Activated T-cell treated with anti-CD3 and anti-CD28 coated beads for 4 hours (primary cell): ENCODE measurements at places on chromosomes 7 and 10.

DNA sequence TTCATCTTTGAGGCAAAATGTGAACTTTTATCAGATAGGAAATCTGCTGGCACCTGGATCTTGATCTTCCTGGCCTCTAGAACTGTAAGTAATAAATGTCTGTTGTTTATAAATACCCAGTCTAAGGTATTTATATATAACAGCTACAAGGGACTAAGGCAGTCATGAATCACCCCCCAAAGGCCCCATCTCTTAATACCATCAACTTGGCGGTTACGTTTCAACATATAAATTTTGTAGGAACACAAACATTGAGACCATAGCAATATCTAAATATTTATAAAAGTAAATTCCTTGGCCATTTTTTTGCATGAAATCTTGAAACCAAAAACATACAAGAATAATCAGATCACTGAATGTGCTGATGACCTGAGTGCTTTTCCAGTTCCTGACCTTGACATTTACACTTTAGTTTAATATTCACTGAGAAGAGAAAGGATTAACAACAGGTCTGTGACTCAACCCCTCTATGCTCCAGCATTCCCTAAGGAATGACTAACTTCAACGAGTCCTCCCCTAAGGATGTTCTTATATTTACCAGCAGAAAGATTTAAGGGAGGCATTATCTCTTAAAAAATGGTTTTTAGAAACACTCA, 1438.5 kb upstream of the CELF2 start:
- no peak for DNase-seq

DNA sequence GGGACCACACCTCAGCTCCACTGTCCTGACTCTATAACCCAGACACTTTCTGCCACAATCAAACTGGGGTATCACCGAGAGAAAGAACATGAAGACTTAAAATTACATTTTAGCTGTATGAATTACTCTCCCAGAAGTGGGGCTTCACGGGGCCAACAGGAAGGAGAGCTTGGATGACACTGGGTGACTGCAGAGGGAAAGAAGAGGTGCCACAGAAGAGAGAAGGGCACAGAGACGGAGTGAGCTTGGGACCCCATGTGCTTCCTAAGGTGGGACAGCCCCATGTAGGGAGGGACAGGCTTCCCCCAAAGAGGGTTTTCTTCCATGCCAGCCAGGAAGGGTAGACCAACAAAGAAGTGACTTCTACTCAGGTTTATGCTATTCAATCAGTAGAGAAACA, 162.0 kb upstream of the RHEB start:
- no peak for DNase-seq

DNA sequence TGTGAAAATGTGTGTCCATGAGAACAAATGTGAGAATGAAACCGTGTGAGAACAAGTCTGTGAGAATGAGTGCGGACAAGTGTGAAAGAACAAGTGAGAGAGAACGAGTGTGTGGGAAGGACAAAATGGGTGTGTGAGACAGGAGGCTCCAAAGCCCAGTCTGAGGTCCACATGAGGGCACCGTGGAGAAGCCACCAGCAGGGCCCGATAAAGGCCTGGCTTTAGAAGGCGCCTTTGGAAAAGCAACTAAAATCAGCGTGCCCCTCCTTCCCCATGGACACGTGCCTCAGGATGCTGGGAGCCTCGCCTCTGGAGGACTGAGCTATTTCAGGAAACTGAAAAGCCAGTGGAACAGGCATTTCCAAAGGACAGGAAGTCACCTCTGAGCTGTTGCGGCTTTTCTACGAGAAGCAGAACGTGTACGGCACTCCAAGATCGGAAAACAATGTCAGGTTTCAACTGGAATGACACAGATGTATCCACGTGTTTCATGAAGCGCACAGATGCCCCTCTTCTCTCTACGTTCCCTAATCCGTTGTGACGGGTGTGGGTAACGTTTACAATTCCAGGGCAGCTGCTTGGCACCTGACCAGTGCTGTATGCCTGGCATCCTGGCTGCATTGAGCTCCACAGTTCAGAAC, 46.4 kb downstream of the ESYT2 start:
- DNase-seq: no peak

GRCh38 chr10:91617072-91617609, 15.7 kb downstream of the PPP1R3C start:
- no peak for DNase-seq

GRCh38 chr10:12391206-12391605, 41.9 kb downstream of the CAMK1D start:
- DNase-seq: no peak

- DNase-seq: no peak
Observed at GRCh38 chr7:88165697-88166096, 54.1 kb downstream of the SRI start.

- DNase-seq: no peak
Observed at GRCh38 chr7:14095233-14095950, 105.9 kb upstream of the ETV1 start.

- DNase-seq: no peak
Observed at GRCh38 chr10:17689137-17689536, 45.2 kb downstream of the STAM start.

GRCh38 chr7:127780489-127780888, 128.5 kb downstream of the SND1 start:
- DNase-seq: no peak

DNA sequence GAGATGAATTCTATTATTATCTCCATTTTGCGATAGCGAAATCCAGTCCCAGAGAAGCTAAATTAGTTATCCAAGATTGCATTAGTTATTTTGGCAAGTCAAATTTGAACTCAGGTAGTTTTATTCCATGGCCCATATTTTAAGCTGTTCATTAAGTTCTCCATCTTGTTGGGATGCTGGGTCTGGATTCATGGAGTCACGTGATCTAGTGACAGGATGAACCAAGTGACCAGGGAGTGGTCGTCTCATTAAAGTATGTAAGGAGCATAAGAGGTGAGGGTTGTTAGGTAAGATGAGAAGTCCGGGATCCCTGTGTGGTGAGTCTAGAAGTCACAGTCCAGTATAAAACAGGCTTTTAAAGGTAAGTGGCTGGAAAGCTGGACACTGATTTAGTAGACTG, 740.5 kb downstream of the PCDH15 start:
- no peak for DNase-seq

GRCh38 chr7:35771776-35772175, 29.1 kb upstream of the SEPTIN7 start:
- no peak for DNase-seq

DNA sequence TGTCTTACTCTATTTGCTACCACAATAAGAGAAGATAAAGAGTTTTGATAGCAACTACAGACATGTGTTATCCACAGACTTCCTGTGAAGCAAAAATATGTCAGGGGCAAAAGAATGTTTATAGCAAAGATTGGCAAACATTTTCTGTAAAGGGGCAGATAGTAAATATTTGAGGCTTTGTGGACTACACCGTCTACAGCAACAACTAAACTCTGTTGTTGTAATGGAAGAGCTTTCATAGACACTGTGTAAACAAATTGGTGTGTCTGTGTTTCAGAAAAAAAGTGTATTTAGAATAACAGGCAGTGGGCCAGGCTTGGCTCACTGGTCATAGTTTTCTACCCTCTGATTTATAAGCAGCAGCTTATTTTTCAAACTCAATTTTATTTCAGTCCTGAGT, 521.4 kb downstream of the ANKRD7 start:
- DNase-seq: no peak

GRCh38 chr7:40747856-40748255, 613.1 kb downstream of the SUGCT start:
- no peak for DNase-seq

GRCh38 chr10:33966946-33967345, 632.5 kb upstream of the NRP1 start:
- no peak for DNase-seq

GRCh38 chr10:44366941-44367630, 17.8 kb downstream of the CXCL12 start:
- no peak for DNase-seq

GRCh38 chr7:155464948-155465739, 7.2 kb downstream of the EN2 start:
- DNase-seq: no peak

DNA sequence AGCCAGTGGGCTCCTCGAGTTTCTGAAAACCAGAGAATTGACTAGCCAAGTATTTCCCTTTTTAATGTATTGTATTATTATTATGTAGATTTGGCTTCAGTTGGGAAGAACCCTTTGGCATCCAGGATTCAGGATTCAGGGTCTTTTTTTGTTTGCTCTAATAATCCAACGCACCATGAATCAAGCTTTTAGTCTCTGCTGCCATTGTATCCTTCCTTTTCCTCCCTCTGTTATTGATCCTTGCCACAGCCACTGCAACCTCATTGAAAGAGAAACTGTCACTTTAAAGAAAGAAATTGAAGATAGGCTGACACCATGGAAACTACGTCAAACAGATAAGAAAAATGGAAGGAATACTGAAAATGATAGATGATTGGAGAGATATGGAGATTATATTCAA, 150.0 kb downstream of the CHRM2 start:
- DNase-seq: no peak

DNA sequence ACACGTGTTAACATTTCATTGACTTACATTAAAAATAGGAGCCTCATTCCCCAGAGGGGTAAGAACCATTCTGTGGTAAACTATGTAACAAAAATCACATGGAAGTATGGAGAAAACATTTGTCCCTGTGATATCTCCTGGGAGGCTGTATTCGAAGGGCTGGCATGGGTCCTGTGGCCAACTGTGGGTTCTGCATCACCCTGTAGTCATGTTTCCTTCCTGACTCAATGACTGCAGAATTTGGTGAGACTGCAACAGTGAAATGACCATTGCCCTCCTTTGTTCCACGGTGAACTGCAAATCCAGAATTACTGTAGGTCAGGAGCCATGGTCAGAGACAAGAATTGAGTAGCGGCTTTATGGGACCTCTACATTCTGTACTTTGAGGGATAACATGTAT, 3.6 kb upstream of the ZEB1 start:
- DNase-seq: no peak

DNA sequence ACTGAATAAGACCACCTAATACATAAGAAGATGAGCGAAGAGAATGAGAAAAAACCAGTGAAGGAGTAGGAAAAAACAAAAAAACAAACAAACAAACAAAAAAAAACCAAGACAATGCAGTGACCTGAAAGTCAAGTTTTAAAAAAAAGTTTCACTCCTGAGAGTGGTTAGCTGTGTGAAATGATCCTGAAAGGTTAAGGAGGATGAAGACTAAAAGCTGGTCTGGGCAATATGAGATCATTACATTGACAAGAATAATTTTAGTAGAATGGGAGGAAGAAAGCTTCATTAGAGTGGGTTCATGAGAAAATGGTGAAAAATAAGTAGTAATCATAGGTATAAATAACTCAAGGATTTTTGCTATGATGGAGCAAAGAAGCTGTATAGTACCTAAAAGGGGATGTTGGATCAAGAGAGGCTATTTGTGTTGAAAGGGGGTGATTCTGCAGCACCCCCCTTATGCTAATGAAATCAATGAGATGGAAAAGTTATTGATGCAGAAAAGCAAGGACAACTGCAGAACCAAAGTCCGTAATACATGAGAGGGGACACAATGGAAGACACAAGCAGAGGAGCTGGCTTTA, 80.2 kb downstream of the KMT2C start:
- no peak for DNase-seq

DNA sequence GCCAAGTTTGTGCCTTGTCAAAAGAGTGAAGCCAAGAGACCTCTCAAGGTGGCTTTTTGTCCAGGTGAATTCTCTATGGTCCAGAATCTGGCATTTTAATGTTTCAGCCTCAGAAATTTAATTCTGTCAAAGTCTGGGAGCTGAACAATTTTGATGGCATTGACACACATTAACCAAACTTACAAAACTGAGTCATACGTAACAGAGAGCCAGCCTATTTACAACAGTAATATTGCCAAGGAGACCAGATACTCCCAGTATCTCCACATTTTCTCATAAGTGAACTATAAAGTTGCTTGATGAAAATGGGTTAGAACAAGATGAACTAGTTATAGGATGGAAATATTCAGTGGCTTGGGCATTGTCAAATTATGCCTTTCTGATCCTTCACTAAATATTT, 43.8 kb downstream of the PDE6C start:
- DNase-seq: no peak

GRCh38 chr7:118449797-118450567, 225.5 kb downstream of the ANKRD7 start:
- DNase-seq: no peak

DNA sequence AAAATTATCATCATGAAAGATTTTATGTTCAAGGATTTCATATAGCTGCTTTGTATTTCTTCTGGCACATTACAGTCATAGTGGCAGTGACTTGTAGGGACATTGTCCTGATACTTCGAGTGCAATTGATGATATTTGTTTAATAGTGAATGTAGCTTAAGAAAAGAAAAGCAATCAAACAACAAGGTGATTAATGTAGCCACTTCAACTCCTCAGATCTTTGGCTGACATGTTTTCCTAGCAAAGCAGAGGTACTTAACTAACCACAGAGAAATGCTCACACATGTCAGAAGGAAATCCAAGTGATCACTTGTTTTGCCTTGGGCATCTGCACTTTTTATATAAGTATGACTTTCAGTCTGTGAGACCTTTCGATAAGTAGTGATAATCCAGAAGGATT, 470.3 kb downstream of the AUTS2 start:
- DNase-seq: no peak

DNA sequence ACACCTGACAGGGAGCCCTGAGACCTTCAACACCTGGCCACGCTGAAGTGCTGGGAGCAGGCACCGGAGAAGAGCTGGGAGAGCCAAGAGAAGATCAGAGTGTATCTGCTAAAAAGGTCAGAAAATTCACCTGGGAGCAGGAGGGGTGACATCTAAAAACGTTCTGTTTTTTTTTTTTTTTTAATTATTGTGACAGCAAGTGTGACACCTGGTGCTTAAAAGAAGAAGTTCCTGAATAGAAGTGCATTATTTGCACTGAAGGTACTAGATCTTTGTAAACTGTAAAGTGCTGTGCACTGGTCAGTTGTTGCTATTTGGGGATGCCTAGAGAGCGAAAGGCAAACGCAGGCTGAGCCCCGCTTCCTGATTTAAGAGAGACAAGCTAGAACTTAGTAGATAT, 422.0 kb downstream of the PLXNA4 start:
- no peak for DNase-seq

- no peak for DNase-seq
Observed at GRCh38 chr10:31347705-31348104, 28.7 kb downstream of the ZEB1 start.

DNA sequence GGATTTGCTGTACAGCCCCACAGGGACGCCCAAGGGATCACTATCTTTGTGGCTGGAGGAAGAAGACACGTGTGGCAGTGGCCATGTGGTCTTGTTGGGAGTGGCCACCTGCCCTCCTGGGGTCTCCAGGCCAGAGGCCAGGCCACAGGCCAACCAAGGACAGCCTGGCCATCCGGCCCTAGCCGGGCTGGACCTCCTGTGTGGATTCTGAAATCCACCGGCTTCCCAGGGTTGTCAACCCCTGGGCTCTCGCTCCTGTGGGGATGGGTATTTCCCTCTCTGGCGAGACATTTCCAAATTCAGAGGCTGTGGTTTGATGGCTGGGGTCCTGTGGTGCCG, 31.5 kb upstream of the CFAP46 start:
- no peak for DNase-seq

DNA sequence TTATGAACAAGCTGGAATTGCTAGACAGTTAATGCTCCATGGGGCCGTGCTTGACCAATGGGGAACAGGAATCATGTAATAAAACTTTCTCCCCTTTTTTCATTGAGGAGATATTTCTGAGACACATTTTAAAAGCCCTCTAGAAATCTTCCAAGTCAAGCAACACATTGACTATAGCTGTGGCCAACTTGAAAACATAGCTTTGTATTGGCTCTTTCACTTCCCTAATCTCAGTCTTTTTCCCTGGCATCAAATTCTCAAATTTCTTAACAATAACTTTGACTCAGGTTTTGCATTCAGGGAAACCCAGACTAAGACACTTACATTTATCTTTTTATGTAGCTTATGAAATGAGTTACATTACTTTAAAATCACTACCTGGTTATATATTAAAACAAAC, 947.1 kb upstream of the MBL2 start:
- no peak for DNase-seq

GRCh38 chr10:99996671-99997648, 12.8 kb downstream of the DNMBP start:
- no peak for DNase-seq
